LoVo (cell line): ENCODE measurements at places on chromosomes 1 and 21.

GRCh38 chr1:32240140-32240951 lies 6.7 kb upstream of the FAM167B start:
- peak; percentile 57 for DNase-seq

GRCh38 chr1:30413606-30414005 lies 309.8 kb downstream of the MATN1 start:
- no peak for DNase-seq

DNA sequence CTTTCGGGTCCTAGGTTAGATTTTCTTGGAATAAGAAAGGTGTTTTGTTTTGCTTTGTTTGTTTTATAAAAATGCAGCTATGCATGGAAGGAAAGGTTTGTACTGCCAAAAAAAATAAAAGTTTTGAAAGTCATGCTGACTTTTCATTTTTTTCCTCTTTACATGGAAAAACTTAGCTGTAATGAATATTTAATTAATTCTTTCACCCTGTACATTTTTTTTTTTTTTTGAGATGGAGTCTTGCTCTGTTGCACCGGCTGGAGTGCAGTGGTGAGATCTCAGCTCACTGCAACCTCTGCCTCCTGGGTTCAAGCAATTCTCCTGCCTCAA lies 48.7 kb downstream of the NENF start:
- DNase-seq, result no peak

GRCh38 chr1:99738858-99739465 lies 27.5 kb downstream of the FRRS1 start:
- no peak for DNase-seq

DNA sequence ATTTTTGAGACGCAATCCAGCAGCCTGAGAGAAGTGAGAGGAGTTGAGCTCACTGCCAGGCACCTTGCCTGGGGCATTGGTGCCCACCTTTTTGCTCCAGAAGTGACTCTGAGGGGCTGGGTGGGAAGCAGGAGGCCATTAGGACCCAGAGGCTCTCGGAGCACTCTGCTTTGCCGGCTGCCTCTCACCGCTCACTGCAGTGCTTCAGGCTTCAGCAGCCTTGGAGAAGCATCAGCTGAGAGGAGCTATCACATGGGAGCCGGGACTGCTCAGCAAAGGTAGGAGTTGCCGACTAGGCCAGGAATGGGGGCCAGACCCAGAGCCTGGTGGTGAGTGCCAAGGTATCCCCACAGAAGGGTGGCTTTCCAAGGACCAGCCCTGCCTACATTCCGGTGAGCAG lies at the start of gene GPR61:
TSS of gene GPR61 (plus strand) at position 197 of the 400 bp plus-strand sequence. CDS start 3,151 bp downstream, outside the sequence.
- DNase-seq, result no peak

- DNase-seq, result no peak
These were observed 513.0 kb downstream of the PTPRC start for GRCh38 chr1:199151634-199152425.
